ENCODE measurements at places on chromosomes 2 and 18. TPM values are rescaled to one million over a fixed set of nuclear protein-coding genes. Genes with fewer than 3 reads are reported as not detected.

The MBD5 gene
- total RNA-seq: 19.2 TPM

DNA sequence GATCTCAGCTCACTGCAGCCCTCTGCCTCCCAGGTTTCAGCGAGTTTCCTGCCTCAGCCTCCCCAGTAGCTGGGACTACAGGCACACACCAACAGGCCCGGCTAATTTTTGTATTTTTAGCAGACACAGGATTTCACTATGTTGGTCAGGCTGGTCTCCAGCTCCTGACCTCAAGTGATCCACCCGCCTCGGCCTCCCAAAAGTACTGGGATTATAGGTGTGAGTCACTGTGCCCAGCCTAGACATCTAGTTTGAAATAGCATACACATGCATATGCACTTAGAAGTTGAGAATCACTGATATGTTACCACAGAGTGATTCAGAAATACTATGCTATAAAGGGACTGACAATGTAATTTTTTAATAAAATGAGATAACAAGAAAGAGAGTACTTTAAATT, 69.8 kb upstream of the CDKL4 start:
- DNase-seq: no peak

GRCh38 chr2:207676827-207677354, 34.5 kb upstream of the CCNYL1 start:
- no peak for DNase-seq

DNA sequence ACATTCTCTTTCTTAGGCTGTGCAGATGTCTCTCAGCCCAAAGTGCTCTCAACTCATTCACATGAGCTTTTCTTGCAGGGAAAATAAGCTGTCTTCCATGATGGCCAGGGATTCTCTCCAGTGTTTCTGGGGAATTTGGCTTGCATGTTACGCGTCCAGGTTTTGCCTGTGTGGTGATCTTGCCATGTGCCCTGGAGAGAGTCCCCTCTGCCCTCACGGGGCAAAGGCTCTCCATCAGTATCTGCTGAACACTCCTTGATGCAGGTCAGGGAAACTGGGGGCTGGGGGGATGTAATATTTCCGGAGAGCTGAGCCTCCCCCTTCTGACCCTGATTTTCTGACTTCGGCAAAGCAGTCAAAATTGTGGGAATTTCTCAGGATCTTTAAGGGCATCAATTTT, 87.6 kb downstream of the ACKR3 start:
- no peak for DNase-seq

- no peak for DNase-seq
These were observed 557.9 kb downstream of the DCC start for GRCh38 chr18:52897611-52898484.

DNA sequence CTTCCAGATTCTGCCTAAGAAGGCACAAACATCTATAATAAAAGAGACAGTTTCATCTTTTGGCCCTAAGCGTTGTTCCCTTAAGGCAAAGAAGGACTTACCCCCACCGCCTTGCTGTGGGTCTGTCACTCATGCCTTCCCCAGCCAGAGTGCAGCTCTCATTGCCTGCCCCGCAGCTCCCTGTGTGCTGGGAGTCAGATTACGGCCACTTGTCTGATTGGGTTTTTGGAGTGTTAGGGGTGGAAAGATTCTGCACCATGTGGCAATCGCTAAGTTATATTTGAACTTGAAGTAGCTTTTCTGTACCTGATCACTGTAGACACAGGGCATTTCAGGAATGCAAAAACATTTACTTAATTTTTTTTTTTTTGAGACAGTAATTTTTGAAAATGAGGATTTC, at the start of gene AQP4:
Gene AQP4 (minus strand): TSS at position 151 of the 400 bp plus-strand sequence. CDS start 18 bp downstream, at position 133.
- no peak for DNase-seq

DNA sequence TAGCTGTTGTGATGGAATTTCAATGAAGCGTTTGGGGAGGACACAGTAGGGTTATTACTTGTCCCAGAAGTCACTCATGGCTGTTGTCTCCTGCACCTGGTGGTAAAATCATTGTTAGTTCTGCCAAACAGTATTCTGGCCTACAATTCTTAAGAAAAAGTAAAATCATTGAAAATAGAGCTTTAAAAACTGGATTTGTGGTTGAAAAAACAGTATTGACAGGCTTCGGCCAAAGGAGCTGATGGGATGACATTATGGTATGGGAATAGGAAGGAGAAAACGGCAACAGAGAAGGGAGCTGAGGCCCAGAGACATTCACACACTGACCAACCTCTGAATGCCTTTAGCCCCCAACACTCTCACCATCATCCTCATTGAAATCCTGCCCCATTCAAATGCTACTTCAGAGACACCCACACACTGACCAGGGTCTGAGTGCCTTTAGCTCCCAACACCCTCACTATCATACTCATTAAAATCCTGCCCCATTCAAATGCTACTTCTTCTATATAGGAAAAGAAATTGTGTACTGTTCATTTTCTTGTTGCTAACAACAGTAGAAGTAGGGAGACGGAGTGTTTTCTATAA, 114.1 kb upstream of the OSR1 start:
- DNase-seq: no peak

DNA sequence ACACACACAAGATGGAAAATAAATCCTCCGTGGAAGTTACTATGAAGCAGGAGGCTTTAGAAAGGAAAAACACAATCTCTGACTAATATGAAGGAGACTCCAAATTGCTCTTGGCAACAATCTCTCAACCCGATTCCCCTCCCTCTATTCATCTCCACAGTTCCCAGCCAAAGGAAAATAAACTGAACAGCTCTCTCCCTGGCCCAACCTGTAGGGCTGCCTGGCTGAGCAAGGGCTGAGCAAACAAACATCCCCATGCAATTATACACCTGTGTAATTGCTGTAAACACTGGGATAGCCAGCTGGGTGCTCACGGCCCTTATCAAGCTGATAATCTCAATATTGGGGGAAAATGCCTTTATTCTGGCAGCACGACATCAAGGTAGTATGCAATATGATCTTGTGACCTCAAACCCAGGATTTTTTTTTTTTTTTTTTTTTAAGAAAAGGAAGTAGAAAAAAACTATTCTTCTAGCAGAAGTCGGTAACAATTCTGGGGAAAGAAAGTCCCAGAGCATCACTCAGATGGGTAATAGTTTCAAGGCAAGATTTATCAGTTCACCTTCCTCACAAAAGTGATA, 203.3 kb upstream of the SMAD2 start:
- DNase-seq: no peak

- no peak for DNase-seq
These were observed 56.9 kb downstream of the LIMS1 start for GRCh38 chr2:108591163-108591562.

DNA sequence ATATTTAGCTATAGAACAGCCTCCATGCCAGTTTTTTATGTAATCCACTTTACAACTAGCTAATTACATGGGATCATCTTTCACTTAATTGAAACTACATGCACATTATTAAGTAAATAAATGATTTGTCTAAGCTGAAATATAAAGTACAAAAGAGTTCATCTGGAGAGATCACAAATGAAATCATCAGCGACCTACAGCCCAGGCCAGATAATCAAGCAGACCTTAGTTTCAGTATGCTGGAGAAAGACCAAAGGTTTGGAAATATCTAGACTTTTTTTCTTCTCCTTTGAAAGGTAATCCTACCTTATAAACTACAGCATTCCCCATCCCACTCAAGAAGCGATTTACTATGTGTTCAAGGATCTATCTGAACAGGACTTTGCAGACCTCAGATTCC, 26.5 kb downstream of the FIGN start:
- DNase-seq: no peak

The ITPRIPL1 gene
- total RNA-seq: 21.2 TPM

The PREB gene
- total RNA-seq: 65.7 TPM

- no peak for DNase-seq
These were observed 21.5 kb downstream of the IWS1 start for GRCh38 chr2:127504552-127505430.

- DNase-seq: no peak
These were observed 35.7 kb downstream of the THUMPD2 start for GRCh38 chr2:39743269-39743776.

The CD28 gene
- not detected for total RNA-seq

The OSBPL6 gene
- total RNA-seq: 0.11 TPM

GRCh38 chr2:120672526-120673204, 63.0 kb upstream of the GLI2 start:
- no peak for DNase-seq

DNA sequence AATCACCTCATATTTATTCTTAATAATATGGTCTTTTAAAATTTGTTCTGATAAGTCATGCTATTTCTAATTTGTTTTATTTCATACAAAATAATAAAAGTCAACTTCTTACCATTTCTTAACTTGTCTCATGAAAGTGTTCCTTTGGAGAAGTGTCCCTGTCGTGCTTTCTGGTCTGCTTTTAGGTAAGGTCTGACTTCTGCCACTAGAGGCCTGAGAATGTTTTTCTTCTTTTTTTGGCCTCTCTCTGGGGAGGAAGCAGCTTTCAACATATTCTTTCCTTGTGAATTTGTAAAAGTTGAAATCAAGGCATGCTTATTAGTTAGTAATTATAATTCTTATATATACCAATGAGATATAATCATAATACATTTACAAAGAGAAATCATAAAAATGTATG, 39.4 kb downstream of the MAP2 start:
- no peak for DNase-seq

The ANKRD62 gene
- total RNA-seq: not detected
